Activated CD4-positive, alpha-beta T cell treated with anti-CD3 and anti-CD28 coated beads for 4 hours (primary cell): ENCODE measurements at places on chromosomes 12 and 14.
A peak's percentile ranks its signal among the peaks of the same experiment; 100 is the strongest.

- DNase-seq: no peak
These were observed 150.4 kb downstream of the ZNF664 start for GRCh38 chr12:124123296-124124000.

DNA sequence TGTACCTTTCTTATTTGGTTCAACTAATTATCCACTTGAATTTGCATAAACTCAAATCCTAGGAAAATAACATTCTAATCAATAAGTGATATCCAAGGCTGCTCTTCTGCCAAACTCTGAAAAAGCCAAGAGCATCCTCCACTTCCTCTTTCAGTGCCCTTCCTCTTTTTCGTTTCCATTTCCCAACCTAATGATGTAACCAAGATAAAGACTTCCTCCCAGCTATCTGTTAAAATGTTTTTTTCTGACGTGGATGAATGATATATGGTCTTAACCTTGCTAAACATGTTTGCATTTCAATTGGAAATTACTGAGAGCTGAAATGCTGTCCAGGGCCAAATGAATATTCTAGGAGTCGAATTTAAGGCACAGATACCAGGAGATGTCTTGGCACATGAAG is 459.5 kb upstream of the PDE3A start:
- no peak for DNase-seq

GRCh38 chr14:75513911-75514672 is 8.2 kb upstream of the BATF start:
- no peak for DNase-seq

DNA sequence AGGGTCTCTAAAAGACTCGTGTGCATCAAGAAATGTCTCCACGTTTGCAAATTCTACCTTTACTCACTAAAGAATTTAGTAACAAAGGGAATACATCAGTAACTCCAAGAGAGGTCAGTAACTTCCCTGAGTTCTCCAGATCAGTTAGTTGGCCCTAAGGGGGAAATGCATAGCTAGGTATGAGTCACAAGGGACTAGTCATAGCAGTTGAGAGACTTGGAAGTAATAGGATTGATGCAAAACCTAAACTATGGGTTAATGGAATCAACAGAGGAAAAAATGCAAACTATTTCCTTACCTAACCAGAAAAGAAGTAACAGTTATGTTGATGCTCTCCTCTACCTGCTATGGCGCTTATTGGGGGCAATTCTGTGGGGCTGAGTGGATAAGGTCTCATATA is 148.8 kb upstream of the GARIN6 start:
- no peak for DNase-seq

DNA sequence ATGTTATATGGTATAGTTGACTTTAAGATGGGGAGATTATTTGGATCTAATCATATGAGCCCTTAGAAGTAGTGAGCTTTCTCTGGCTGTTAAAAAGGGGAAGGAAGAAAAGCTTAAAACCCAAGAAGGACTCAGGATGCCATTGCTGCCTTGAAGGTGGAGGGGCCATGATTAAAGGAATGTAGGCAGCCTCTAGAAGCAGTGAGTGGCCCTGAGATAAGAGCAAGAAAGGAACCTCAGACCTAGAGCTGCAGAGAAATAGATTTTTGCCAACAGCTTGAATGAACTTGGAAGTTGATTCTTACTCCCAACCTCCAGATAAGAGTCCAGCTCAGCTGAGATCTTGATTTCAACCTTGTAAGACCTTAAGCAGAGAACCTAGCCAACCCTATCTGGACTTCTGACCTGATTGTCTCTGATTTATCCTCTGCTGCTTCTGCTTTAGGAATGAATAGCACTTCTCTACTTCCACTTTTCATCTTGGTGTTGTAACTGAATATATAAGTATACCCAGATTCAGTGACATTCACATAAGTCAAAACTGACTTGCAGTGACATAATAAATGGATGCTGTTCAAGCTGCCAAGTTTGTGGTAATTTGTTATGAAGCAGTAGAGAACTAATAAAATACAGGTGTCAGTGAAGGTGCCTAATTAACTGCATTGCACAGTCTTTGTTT is 33.5 kb downstream of the RAD51B start:
- no peak for DNase-seq

DNA sequence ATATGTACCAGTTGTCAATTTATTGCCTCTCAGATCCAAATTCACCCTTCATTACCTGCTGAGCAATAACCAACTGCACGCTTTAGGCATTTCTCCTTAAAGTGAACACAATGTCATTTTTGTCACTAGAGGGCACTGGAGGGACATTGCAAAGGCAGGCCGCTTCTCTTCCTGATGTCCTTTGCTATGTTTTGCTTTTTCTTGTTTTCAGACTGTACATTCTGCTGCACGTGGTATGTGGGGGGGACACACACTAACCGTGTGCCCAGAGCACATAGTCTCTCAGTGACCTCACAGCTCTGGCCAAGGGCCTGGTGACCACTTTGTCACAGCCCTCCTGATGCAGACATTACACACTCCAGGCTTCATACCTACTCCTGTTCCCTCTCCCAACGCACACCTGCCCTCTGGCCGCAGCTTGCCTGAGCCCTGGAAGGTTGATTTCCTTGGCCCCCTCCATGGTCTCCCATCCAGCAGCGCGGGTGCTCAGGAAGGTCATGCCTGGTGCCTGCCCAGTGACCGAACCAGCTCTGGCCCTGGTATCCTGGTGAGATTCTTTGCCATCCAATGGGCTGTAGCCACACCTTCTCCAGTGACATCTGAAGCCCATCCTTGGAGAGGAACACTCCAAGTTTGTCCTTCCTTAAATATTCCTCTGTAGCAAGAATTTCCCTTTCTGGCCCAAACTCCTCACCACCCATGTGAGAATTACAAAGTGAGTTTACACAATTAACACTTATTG is 39.9 kb downstream of the MYO1H start:
- no peak for DNase-seq

DNA sequence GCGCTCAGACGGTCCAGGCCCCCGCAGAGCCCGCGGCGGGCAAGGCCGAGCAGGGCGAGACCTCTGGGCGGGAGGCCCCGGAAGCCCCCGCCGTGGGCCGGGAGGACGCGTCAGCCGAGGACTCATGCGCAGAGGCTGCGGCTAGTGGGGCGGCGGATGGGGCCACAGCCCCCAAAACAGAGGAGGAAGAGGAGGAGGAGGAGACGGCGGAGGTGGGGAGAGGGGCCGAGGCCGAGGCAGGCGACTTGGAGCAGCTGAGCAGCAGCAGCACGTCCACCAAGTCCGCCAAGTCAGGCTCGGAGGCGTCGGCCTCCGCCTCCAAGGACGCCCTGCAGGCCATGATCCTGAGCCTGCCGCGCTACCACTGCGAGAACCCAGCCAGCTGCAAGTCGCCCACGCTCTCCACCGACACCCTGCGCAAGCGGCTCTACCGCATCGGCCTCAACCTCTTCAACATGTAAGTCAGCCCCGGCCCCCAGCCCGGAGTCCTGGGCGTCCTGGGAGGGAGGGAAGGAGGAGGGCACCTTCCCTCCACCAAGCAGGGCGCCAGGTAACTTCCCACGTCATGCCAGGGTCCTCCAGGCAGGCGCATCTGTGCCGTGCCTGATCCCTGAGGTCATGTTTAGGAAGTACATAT is 72.4 kb downstream of the IQSEC3 start:
- peak; percentile 9 for DNase-seq

DNA sequence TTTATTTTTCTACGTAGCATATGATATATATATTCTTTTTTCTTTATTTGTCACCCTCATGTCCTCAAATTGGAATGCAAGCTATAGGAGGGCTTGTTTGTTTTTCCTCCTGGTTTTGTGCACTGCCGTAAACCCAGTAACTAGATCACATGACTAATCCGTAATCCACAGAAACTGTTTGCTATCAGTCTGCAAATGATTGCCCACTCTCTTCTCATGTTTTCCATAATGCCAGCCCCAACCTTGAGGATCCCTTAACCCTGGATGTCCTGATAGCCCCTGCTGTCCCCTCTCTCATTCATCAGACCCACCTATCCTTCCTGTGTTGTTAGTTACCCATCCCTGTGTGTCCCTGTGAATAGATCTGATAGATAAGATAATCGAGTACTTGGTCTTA is 94.0 kb downstream of the TSPAN9 start:
- DNase-seq: no peak

DNA sequence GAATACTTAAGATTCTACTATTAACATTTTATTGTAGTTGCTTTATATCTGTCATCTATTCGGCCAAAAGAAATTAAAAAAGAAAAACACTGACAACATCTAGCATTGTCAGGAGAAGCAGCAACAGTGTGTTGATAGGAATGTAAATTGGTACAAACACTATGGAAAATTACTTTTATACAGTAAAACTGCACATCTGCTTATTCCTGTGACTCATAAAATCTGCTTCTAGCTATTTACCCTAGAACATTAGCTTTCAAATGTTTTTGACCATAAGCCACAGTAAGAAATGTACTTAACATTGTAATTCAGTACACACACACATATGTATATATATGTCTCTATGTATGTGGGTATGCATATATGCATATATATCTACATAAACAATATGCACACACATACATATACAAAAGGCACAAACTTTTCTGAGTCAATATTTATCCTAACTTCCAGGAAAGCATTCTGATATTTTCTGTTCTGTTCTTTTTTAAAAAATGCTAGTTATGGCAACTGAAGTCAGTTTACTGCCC is 278.9 kb upstream of the GARIN2 start:
- DNase-seq: no peak

- DNase-seq: no peak
These were observed 191.7 kb downstream of the DAD1 start for GRCh38 chr14:22397221-22397737.

GRCh38 chr12:109462868-109463692 is 14.0 kb downstream of the KCTD10 start:
- DNase-seq: no peak

DNA sequence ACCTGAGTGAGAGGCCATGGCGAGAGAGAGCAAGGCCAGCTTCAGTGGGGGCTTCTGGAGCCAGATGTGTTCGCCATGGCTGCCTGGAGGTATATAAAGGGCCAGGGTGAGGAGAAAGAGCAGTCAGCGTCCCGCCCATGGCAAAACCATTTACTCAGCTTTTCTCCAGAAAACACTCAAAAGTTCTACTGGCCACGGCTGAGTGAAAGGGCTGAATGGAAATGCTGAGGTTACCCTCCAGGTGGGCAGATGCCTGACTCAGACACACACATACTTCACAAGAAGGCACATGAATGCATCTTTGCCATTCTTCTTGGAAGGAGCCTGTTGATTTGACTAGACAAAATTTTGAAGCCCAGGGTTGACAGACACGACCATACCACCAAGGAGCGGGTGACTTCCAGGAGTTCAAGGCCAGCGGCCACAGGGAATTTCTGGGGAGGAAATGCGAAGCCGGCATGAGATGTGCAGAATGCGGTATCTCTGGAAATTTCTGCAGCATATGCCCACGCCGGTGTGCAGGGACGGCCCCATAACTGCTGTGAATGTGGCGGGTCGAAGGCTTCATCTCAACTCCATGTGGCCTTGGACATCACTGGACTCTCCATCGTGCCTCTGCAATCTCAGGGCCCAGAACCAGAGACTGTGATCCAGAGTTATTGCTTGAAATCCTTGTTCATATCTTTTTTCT is at the start of gene IL31:
Gene IL31 (minus strand): TSS at position 67 of the 691 bp plus-strand sequence. CDS start 49 bp downstream, at position 18.
- no peak for DNase-seq

GRCh38 chr12:44377443-44378187 is 498.5 kb downstream of the NELL2 start:
- DNase-seq: no peak

DNA sequence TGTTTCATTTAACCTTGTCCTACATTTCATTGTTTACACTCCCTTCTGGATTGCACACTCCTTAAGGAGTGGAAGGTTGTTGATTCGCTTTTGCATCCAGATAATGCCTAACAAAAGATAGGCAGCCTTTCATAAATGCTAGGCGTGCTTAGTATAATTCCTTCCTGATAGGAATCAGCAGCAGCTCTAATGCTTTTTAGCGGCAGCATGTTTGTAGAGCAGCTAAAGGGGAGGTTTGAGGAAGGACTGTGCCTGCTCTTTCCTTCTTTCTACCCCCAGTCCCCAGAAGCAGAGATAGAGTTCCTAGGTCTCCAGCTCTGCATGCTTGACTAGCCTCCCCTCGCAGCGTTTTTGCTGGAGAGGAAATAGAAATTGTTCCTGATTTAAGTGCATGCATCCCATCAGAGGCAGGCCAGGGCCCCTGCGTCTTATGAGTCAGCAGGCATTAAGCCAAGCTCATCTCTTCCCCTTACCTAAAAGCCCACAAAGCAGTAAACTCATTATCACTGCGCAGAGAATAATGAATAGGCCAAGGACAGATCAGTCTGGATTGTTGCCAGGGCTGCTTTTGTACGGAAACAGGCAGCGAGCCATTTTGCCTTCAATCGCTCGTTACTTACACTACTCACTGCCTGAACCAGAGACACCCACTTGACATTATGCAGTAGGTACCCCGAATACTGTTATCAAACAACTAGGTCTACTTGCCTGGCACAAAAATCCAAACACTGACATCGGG is 14.0 kb upstream of the TBPL2 start:
- no peak for DNase-seq

GRCh38 chr12:24561411-24561871 is 387.5 kb downstream of the BCAT1 start:
- no peak for DNase-seq

- DNase-seq: peak; percentile 58
These were observed 26.2 kb downstream of the ZCRB1 start for GRCh38 chr12:42299392-42300308.

DNA sequence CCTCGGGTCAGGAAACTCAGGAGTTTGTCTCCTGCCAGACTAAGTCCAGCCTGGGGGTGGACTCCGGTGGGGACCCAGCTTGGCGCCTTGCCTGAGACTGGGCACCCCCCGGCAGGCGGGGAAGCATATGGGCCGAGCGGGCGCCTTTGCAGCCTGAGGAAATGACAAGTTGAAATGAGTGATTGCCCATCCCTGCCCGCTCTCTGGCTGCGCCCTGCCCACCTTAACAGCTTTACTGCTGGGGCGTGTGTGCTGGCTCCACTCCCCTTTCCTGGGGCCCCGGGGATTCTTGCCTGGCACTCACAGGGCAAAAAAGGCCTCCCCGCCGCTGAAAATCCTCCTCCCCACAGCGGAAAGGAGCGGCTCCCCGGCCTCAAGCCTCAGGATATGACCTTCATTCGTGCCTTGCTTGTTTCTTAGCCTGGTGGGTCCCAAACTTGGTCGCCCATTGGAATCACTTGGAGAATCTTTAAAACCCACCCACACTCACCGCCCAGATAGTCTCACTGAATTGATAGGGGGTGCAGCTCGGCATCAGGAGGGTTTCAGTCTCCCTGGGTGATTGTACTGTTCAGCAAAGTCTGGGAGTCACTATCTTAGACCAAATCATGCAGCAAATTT is 1.5 kb downstream of the RFLNA start:
- no peak for DNase-seq

DNA sequence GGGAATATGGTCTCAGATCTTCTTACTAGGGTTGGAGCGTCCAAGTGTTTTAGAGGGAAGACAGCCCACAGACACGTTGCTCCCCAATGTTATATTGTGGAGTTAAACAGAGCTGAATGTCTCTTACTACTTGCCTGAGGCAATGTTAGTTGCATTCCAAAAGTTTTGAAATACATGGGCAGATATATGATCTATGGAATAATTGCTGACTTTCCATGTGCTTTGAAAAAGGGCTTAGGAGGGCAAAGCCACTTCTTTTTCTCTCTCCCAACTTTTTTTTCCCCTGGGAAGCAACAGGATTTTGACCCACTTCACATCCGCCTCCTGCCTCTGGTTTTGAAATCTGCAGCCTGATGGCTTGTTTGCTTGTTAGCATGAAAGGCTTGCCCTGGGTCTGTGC is 33.7 kb upstream of the PAX9 start:
- DNase-seq: no peak
